Vagina (tissue), 2 donors: ENCODE measurements at places on chromosomes 7 and 10.
A peak's percentile ranks its signal among the peaks of the same experiment; 100 is the strongest.

GRCh38 chr10:119177708-119178371, 772 bp downstream of the PRDX3 start:
- DNase-seq, result no peak

DNA sequence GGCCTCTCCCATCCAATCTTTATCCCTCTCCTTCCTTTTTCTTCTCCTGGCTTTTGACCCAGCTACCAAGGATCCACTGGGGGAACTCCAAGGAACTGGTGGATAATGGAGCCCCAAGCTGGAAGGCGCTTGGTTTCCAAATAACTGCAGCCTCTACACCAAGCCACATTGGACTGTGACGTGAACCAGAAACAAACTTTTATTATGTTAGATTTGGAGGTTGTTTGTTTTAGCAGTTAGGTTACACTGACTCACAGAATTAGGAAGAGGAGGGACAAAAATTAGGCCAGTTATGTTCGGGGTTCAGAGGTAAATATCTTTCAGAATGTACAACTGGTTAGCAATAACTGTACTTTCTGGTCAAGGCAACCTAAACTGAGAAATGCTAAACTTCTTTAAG, 21.3 kb upstream of the ANK3 start:
- no peak for DNase-seq

DNA sequence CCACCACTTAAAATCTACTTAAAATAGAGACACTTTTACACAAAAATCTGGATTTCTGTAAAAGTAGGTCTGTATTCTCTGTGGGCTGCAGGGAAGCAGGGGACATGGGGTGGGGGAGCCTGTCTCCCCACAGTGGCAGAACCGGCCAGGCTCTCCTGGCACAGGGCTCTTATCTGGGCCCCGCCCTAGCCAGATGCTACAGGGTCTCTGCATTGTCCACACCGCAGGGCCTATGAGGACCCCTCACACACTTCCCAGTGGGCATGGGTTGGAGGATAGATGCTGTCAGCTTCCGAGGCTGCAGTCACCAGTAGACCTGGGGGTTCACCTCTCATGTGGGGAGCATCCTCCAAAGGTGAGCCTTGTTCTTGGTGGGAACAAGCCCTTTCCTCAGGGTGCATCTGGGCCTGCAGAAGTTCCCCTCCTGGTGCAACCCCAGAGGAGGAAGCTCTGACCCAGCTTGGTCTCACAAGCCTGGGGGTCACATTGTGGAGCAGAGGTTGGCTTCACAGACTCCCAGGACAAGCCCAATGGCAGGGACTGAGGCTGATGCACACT, 15.4 kb upstream of the MYL7 start:
- DNase-seq, result no peak

DNA sequence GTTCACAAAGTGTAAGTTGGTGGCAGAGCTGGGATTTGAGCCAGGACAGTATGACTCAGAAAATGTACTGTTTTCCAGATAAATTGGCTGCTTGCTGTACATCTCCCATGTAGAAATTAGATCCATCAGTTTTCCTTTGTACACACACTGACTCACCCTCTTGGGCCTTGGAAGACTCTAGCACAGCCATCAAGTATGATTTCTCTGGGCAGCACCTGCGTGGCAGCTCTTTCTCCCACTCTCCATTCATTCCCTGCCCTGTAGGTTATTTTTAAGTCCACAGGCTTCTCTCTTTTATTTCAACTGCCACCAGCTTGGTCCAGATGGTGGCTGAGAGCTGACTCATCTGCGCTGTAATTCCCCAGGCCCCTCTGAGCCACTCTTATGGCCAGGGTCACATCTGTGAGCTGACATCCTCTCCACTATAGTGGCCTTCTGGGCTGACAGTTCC, 28.3 kb upstream of the SDK1 start:
- DNase-seq, result no peak

GRCh38 chr7:107017965-107018719, 26.4 kb upstream of the PRKAR2B start:
- DNase-seq, result no peak

GRCh38 chr7:159263430-159263829, 118.8 kb upstream of the VIPR2 start:
- no peak for DNase-seq

GRCh38 chr7:64463636-64464375, 99.1 kb downstream of the ZNF680 start:
- no peak for DNase-seq

- DNase-seq, result peak; percentile 93
Measured at GRCh38 chr10:78972160-78972946, 96.4 kb upstream of the ZMIZ1 start.

DNA sequence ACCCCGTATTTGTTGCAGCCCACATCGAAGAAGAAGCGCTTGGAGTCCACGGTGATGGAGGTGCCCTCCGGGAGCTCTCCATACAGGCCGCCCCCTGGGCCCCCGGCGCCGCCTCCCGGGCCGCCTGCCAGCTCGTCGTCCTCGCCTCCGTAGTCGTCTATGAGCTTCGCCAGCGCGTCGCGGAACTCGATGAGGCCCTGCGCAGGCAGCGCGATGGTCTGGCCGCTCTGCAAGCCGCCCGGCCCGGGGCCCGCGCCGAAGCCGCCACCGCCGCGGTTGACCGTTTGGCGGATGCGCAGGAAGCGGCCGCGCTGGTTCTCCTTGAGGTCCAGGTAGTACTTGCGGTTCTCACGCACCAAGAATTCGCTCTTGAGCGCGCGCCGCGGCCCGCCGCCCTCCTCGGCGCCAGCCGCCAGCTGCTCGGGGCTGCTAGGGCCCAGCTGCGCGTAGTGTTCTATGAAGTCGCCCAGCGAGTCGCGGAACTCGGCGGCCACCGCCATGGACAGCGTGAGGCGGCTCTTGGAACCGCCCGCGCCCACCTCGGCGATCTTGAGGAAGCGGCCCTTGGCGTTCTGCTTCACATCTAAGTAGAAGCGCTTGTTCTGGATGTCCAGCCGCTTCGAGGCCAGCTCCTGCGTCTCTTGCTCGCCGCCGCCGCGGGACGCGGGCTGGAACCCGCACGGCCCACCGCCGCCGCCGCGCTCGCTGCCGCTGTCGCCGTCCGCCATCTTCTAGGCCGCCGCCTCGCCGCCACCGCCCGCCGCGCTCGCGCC, 523 bp downstream of the PURB start:
- DNase-seq, result no peak

DNA sequence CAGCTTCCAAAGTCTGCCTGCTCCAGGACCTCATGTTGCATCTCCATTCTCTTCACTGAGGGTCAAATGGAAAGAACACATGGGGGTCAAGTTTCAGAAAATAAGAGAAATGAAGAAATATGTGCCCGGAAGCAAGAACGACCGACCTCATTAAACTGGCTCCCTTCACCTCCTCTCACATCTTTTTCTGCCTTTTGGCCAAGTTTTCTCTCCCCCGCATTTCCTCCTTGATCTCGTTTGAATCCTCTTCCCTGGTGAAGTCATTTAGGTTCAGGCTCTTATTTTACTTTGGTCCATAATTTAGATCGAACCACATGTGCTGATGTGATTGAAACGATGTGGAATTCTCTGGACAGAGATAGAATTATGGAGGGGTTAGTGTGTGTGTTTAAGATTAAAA, 44.2 kb downstream of the EGFR start:
- DNase-seq, result peak; percentile 2

DNA sequence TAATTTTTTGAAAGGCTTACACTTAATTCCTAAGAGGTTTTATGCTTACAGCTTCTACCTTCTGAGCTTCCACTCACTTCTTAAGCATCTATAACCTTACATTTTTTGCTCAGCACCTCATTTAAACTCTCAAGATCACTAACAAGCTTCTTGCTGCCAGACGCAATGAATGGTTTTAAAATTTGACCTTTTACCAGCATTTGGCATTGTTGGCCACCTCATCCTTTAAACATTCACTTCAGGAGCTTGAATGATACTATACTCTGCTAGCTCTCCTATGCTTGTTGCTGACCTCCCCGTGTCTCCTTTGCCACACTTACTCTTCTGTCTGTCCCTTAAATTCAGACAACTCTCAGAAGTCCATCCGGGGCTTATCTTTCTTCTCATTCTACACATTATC, 37.7 kb upstream of the ODAD2 start:
- DNase-seq, result no peak

DNA sequence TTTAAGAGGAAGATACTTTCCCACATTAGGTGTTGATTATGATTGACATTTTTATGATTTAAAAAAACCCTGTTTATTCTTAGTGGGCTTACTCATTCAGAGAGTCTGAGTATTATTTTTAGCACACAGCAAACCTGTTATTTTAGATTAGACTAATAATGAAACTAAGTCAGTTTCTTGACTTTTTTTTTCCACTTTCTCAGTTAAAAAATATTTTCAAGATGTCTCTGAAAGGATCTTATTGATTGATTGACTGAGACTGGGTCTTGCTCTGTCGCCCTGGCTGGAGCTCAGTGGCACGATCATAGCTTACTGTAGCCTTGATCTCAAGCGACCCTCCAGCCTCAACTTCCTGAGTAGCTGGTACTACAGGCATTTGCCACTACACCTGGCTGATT, 20.4 kb upstream of the INPP5F start:
- no peak for DNase-seq

DNA sequence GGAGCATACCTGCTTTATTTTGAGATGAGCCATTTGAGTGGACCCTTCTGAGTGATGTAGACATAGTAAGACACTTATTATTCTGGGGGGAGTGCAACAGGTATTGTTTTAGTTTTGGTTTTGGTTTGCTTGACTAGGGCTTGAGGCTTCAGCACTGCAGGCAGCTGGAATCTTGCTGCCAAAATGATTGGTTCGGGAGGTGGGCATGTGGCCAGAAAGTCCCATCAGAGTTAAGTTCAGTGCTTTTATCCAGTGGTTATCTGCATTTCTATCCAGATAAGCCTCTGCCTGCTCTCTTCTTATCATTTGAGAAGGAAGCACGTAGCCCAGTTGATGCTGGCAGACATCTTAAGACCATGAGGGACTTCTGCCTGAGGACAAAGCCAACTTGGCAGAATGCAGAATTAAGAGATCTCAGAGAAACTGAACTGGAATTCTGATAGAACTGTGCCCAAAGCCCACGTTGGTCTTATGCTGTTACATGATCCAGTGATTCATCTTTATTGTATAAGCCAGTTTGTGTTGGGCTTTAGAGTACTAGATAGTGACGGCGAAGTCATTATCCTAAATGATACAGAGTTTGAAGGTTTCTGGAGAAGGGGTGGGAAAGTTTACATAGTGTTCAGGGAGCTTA, 9.6 kb upstream of the JAZF1 start:
- no peak for DNase-seq

GRCh38 chr7:12107841-12108254, 103.2 kb upstream of the TMEM106B start:
- DNase-seq, result no peak

DNA sequence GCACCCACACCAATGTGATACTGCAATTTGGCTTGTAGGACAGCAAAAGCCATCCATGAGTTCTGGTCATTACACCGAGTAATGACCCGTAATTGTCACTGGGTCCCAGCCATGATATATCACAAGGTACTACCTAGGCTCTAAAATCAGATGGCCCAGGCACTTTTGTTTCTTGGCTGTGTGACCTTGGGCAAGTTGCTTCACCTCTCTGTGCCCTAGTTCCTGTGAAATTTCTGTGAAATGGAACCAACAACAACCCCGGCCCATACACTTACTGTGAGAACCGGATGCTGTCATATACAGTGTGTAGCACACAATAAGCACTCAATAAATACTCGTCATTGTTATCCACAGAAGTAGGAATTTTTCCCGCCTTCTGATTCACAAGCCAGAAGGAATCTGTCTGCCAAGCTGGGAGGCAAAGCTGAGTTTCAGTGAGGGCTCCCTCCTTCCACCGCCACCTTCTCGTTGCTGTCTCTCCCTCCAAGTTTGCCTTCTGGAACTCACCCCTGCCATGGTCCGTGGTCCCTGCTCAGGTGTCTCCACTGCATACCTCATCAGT, 6.4 kb upstream of the CYTH3 start:
- no peak for DNase-seq

- DNase-seq, result no peak
Measured at GRCh38 chr10:61971003-61971325, 69.5 kb downstream of the ARID5B start.

DNA sequence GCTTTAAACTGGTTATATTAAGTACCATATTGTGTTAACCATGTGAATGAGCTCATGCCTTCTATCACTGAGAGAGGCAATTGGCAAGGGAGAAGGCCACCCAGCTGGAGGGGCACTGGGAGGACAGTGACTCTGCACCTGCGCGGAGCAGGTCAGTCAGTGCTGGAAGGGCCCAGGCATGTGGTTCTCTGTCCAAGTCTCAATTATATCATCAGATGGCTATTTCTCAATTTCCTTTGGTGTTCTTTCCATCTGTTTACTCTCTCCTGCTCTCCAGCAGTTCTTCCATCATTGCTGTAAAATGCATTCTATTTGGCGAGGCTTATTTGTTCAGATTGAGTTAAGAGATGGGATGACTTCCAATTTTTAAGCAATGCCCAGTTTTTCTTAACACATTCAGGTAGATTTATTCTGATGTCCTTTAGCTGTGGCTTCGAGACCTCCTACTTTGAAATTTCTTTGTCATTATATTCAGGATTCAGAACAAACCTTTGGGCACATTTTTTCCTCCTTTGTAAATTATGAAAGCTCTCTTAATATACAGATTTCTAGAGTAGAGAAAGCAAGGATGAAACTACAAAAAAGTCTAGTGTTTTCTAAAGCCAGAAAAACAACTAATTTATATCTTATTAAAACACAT, 159.3 kb downstream of the BMPER start:
- no peak for DNase-seq

GRCh38 chr7:126495001-126495400, 757.7 kb downstream of the GRM8 start:
- no peak for DNase-seq

- DNase-seq, result peak; percentile 40
Measured at GRCh38 chr10:29323367-29323766, 34.5 kb downstream of the LYZL1 start.

GRCh38 chr7:133021196-133021595, 60.7 kb downstream of the CHCHD3 start:
- DNase-seq, result no peak

- no peak for DNase-seq
Measured at GRCh38 chr7:6092953-6093354, 61.8 kb downstream of the ANKRD61 start.

GRCh38 chr7:159125104-159125954, 19.3 kb downstream of the VIPR2 start:
- no peak for DNase-seq

DNA sequence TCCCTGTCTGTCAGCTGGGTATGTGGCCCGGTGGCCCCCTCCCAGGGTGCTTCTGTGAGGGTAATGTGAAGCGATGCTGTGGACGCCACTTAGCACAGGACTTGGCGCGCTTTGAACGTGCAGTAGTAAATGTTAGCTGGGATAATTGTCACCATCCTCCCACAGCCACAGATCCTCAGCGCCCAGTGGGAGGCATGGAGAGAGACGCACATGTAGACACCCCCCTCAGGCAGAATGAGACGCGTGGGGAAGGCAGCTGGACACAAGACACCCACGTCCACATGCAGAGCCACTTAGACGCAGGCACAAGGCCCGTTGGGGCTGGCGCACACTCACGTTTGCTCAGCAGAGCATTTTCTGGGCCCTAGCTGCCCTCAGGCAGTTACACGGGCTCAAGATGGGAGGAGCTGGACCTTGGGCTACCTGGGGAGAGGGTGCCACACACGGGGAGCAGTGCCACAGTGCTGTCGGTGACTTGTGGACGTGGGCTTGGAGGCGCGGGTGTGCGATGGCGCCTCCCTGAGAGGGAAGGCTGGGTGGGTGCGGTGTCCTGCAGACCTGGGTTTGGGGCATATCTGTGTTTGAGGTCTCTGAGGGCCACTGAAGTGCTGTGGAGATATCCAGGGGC, 26.4 kb downstream of the ADCYAP1R1 start:
- no peak for DNase-seq

- no peak for DNase-seq
Measured at GRCh38 chr10:111108441-111108840, 31.6 kb downstream of the ADRA2A start.

GRCh38 chr7:49631071-49631815, 142.2 kb upstream of the VWC2 start:
- DNase-seq, result no peak
